ENCODE measurements at places on chromosomes 7 and 10.

DNA sequence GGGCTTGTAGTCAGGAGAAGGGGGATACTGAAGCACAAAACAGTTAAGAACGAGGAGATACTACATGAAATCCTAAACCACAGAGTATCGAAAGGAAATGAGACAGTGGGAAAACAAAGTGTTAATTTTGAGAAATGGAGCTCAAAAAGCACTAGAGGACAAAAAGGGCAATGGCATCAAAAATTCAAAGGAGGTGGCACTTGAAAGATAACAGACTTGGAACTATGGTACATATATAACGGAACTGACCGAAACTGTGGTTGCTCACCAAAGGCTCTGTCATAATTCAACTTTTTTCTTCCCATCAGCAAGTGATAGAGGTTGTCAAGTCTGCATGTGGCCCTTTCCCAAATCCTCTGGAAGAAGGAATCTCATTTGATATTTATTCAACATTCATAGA lies 97.0 kb downstream of the CABCOCO1 start:
- no peak for DNase-seq

GRCh38 chr10:16905320-16905719 lies 88.1 kb upstream of the RSU1 start:
- no peak for DNase-seq

- no peak for DNase-seq
These were observed 43.6 kb downstream of the ADRB1 start for GRCh38 chr10:114087255-114087654.

DNA sequence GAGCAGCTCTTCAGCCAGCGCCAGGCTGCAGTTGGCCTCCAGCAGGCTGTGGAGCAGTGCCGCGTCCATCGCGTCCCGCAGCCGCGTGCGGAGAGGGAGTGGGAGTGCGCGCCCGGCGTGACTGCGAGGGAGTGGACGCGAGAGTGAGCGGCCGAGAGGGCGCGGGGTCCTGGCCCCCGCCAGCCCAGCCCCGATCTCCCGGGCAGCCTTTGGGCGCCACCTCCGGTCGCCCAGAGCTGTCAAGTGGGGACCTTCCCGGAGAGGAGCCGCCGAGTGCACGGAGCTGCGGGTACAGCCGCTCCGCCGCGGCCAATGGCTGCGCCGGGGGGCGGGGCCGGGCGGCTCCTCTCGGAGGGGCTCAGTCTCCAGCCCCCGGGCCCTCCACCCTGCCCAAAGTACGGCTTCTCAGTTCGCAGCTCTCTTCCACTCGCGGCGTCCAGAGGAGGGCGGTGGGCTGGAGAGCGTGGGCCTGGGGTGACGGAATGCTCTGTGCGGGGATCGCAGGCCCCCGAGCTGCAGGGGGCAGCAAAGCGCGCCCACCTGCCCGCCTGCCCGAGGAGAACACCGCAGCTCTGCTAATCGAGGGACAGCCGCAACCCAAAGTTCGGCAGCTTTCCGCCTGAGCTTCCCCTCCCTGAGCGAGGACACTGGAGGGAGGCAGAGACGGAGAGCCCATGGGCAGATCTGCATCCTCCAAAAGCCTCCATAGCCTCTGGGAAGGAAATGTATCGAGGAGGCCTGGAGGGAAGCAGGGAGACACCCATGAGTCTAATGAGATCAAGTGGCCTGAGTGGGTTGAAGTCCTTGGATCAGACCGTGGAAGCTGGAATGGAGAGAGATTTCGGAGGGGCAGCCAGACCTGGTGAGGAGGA lies at the start of gene CRHR2:
TSS of gene CRHR2 (minus strand) at position 245 of the 872 bp plus-strand sequence. CDS start at position 69, 176 bp downstream.
- DNase-seq = no peak

DNA sequence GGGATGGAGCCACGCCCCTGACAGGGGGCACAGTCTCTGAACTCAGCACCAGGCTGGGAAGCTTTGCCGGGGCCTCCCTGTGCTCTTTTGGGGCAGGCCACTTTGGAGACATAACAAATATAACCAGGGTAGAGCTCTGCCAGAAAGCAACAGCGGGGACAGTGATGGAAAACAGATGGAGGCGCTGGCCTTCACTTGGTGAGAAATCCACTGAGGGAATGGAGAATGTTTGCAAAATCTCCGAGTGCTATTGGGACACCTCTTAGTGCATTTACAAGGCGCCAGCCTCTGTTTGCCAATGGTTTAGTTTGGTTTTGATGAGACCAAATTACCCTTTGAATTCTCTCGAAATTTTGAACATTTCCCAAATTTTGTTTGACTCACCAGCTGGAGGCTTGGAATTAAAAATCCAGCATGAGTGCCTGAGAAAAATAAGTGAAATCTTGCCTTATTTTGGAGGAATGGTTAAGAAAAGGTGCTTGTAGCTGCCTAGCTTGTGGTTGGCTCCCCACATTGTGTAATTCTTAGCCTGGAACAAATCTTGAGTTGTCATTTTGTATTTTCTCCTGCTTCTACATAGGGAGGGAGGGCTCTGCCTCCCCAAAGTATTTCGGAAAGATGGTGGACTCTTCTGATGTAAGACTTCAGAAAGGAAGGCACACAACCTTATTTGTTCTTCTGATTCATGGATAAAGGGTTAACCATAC lies 980.5 kb downstream of the LRMDA start:
- DNase-seq = no peak

GRCh38 chr7:90791596-90791995 lies 195.5 kb downstream of the CDK14 start:
- DNase-seq = no peak

GRCh38 chr7:74657692-74658177 lies at the start of gene GTF2I:
Gene GTF2I, plus strand, starts transcription at chr7:74657718. Its CDS starts 31,411 bp downstream, at chr7:74689129.
- DNase-seq = no peak

DNA sequence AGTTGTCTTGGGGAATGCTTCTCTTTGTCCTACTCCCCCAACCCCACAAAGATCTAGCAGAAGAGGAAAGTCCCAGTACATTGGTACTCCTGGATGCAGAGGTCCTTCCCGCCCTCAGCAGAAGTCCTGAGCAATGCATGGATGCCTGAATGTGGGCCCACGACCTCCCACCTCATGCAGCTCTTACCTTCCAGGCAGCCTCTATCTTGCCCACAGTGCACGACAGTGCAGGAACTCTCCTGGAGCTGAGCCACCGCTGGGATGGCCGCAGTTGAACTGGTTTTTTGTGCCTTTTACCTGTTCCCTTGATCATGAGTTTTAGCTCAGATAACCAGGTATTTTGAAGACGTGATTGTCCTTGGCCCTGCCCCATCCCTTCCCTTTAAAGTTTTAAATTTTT lies 37.9 kb downstream of the LRRC4 start:
- no peak for DNase-seq

DNA sequence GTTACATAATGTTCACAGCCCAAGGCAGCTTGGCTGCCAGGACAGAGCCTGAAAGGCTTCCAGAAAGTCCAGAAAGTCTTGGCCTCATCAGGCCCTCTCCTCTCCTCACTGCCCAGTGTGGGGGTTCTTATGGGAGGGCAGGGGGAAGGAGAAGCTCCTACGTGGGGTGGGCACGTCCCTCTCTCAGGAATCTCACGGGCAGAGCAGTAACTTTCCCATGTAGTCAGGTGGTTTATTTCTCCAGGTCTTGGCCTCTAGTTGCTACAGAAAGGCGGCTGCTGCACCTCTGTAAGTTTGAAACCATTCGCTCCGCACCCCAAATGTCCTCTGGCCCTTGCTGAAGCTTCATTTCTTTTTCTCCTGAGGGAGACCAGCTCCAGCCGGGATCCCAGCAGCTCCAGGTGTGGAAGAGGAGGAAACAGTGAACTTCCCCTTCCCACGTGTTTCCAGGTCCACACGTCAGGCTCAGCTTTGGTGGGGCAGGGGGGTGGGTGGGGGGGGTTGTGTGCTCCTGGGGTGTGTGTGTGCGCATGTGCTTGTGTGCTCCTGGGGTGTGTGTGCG lies 320.3 kb downstream of the WDR37 start:
- no peak for DNase-seq

DNA sequence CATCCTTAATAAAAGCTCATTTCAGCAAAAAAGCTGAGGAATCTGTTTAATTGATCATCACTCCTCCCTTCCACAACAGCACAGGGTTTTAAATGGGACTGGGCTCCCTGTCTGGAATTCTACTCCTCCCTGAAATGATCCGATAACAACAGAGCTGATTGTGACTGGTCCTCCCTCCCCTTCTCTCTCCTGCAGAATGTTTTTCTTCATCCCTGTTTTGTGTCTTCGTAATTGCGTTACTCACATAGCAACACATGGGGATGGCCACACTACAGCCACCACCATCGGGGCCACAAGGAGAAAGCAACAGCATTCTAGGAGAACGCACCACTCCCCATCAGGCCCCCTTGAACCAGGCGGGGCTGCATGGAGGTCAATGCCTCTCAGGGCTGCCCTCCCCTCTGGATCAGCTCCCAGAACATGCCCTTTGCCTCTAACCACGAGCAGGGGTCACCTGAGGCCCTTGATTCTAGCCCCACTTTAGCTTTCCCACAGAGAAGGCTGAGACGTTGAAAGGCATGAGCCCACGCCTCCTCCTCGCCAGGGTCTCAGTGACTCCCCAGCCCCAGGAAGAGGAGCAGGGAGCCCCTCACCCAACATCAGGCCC lies 152.6 kb downstream of the PLXNA4 start:
- DNase-seq = no peak

DNA sequence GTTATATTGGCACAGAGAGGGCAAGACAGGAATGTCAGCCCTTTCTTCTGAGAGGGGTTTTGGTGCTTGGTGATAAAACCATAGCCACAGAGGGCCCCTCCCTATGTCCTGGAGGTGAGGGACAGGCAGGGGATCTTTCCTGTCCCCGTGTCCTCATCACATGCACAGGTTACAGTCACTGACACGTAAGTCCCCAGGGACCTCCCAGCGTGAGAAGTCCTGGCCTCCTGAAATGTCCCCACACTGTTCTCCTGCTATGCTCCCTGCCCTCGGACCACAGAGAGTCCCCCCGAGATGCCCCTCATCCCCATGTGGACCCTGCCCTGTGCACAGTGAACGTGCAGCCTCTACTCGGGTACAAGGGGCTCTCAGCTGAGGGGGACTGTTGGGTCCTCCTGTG lies 260.4 kb downstream of the ZMYND11 start:
- no peak for DNase-seq

- DNase-seq = no peak
These were observed 66.9 kb downstream of the GLRX3 start for GRCh38 chr10:130202984-130203621.

GRCh38 chr7:88432301-88432700 lies 125.6 kb upstream of the STEAP4 start:
- DNase-seq = no peak

DNA sequence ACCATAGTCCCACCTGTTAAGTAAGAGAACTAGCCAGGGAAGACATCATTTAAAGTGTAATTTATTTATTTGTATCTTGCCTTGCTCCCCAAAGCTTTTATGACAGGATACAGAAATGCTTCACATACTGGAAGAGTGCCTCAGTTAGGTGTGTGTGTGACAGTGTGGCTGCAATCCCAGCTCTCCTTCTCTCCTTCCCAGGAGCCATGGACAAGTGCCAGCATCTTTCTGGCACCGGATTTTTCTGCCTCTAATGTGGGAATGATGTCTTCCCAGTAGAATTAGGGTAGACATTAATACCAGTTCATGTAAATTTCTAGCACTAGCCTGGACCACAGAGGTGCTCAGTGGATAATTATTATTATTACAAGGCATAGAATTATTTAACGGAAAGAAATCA lies 30.3 kb upstream of the ATXN7L1 start:
- DNase-seq = no peak

DNA sequence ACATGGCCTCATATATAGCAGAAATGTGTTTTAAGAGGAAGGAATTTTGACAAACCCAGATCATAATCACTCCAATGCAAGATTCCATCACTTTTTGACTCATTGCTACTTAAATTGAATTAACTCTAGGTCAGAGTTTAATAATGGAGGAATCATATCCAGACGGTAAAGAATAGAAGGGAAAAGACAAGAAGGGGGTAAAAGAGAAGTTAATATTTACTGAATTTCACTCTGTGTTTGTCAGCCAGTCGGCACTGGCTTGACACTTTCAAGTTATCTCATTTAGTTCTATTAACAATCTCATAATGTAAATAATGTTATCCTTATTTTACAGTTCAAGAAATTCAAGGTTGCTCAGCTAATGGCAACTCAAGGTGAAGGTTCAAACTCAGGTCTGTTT lies 147.5 kb downstream of the SEMA3A start:
- no peak for DNase-seq

DNA sequence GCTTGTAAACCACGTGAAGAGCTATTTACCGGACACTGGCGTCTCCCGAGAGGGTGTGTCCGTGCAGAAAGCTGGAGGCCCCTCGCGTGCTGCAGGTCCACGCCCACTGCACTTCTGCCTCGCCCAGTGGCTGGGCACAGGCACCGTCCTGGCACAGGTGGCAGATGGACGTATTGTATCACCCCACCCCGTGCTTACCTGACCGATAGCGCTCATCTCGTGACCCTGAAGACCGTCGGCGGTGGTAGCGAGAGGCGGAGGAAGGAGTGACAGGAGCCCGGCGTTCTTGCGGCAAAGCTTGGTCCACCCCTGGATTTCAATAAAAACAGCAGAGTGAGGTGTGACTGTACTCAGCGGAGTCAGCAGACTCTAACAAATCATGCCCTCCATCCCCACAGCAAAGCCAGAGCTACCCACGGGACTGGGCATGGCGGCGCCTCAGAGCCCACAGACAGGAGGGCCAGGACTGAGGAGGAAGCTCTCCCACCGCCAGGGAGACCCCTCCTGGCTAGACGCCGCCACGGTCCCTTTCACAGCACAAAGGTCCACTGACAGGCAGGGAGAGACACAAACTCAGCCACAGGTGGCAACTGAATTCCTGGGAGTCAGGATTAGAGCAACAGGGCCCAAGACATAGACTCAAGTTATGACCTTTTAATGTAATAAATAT lies 217.1 kb downstream of the DIP2C start:
- DNase-seq = no peak

DNA sequence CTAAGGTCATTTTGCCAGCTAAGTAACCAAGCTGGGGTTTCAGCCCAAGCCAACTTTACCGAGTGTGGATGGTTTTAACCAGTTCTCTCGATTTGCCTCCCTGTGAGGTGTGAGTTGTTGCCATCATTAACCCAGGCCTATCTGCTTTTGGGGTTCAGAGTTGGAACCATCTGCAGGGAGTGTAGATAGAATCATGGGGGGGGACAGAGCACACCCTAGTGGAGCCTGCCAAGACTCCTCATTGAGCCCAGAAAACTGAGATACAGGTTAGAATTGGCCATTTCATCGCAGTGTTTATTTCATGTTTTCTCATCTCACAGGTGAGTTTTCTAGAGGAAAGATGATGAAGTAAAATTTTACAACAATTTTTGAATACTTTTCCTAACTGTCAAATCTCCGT lies 133.6 kb downstream of the SDK1 start:
- no peak for DNase-seq

- no peak for DNase-seq
These were observed 180.5 kb downstream of the ZNF365 start for GRCh38 chr10:62554632-62555199.

- DNase-seq = no peak
These were observed 280 bp downstream of the DNAAF5 start for GRCh38 chr7:726854-727103.

GRCh38 chr7:107025449-107026103 lies 18.9 kb upstream of the PRKAR2B start:
- no peak for DNase-seq

- DNase-seq = no peak
These were observed 77.0 kb downstream of the FRMD4A start for GRCh38 chr10:14253711-14254110.

- DNase-seq = peak; percentile 37
These were observed 66.9 kb downstream of the STK17A start for GRCh38 chr7:43649755-43650274.

GRCh38 chr7:134465491-134465890 lies 6.6 kb upstream of the AKR1B1 start:
- no peak for DNase-seq

All from stimulated activated CD4-positive, alpha-beta T cell treated with anti-CD3 and anti-CD28 coated beads, TNF-alpha, amount 100 ng/mL, for 1 hour (primary cell).